ENCODE measurements at places on chromosomes 7 and 10.

- DNase-seq = no peak
These were observed 208.2 kb downstream of the WDR11 start for GRCh38 chr10:121059351-121059750.

GRCh38 chr7:14446829-14447228 is 455.7 kb downstream of the DGKB start:
- DNase-seq = no peak

DNA sequence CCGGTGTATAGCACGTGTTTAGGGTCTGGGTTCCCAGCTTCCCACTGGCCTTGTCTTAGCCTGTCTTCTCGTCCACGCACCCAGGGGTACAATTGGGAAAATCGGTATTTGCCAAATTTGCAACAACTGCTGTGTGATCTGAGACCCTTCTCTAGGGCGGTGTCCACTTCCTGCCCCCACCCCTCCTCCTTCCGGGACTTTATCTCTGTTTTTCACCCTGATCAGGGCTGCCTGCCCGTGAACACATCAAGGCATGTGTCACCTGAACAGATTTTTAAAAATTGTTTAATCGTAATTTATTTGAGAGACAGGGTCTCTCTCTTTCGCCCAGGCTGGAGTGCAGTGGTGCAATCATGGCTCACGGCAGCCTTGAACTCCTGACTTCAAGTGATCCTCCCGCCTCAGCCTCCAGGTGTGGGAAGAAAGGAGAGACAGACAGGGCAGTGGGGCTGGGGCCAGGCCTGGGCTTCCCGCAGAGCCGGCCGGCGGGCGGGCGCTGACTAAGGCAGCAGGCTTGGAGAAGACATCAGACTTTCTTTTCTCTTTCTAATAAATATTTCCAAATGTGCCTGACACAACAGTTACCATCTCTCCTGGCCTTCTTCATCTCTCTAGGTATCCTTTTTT is 27.5 kb downstream of the ELFN1 start:
- no peak for DNase-seq

DNA sequence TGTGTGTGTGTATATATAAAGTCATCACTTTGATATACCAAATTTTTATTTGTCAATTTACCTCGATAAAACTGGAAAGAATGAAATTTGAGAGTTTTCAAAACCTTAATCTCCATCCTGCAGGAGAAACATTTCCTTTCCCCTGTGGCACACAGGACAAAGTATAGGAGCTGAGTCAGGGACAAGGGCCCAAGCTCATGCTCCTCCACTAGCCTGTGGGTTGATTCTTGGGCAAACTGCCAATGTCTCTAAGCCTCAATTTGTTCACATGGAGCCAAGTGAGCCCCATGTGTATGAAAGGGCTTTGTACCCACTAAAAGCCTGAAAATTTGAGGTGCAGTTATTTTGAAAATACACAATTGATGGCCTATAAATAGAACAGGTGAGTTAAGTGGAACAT is 60.3 kb upstream of the IL6 start:
- no peak for DNase-seq

GRCh38 chr10:131885391-131886165 is 15.2 kb upstream of the PPP2R2D start:
- peak; percentile 53 for DNase-seq

DNA sequence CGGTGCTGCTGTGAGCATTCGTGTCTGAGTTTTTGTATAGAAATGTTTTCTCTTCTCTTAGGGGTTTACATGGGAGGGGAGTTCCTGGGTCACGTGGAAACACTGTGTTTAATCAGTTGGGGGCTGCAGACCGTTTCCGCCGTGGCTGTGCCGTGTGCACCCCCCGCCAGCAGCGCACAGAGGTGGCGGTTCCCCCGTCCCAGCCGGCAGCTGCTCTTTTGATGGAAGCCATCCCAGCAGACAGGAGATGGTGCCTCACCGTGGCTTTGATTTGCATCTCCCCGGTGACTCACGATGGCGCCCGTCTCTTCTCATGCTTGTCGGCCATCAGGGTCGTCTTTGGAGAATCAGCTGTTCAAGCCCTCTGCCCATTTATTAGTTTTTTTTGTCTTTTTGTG is 34.9 kb upstream of the FOXL3 start:
- DNase-seq = no peak

GRCh38 chr10:27671821-27672220 is 73.8 kb downstream of the MKX start:
- no peak for DNase-seq
